A673 (cell line): ENCODE measurements at places on chromosomes 16 and 17.

- H3K4me1 ChIP-seq, result no peaks in the 10 kb centered on the region
- H3K4me3 ChIP-seq, result no peak overlapping the region
- H3K27me3 ChIP-seq, result peaks cover 70% of the 10 kb centered on the region
- DNase-seq, result peak; percentile 73
- H3K36me3 ChIP-seq, result no peaks in the 10 kb centered on the region
These were observed 7.5 kb downstream of the BTBD17 start for GRCh38 chr17:74354123-74354522.

DNA sequence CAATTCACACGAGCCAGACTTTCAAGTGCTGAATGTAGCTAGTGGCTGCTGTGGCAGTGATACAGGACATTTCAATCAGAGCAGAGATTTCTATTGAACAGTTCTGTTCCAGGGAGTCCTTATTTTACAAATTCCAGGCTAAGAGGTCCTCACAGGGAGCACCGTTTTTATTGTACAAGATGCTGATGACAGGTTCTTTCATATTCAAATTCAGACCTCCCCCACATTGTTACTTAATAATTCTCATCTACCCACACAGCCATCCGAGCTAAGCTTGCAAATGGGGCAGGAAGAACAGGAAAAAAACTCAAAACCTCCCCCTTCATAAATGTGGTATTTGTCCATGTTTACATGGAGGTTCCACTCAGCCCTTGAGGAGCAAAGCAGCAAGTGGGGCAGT is 9.8 kb downstream of the GABARAPL2 start:
- no peak overlapping the region for H3K4me3 ChIP-seq
- H3K36me3 ChIP-seq, result peaks cover 73% of the 10 kb centered on the region
- DNase-seq, result no peak
- peaks cover 3% of the 10 kb centered on the region for H3K4me1 ChIP-seq

GRCh38 chr17:44222112-44222869 is 2.8 kb upstream of the UBTF start:
- H3K27ac ChIP-seq, result no peak overlapping the region
- H3K27me3 ChIP-seq, result no peaks in the 10 kb centered on the region
- no peaks in the 10 kb centered on the region for H3K36me3 ChIP-seq
- peaks cover 7% of the 10 kb centered on the region for H3K4me1 ChIP-seq
- peak; percentile 69 for DNase-seq

GRCh38 chr17:44995436-44996001 is 27.4 kb upstream of the C1QL1 start:
- no peaks in the 10 kb centered on the region for H3K36me3 ChIP-seq
- H3K27me3 ChIP-seq, result no peaks in the 10 kb centered on the region
- peaks cover 10% of the 10 kb centered on the region for H3K4me1 ChIP-seq
- no peak for DNase-seq

DNA sequence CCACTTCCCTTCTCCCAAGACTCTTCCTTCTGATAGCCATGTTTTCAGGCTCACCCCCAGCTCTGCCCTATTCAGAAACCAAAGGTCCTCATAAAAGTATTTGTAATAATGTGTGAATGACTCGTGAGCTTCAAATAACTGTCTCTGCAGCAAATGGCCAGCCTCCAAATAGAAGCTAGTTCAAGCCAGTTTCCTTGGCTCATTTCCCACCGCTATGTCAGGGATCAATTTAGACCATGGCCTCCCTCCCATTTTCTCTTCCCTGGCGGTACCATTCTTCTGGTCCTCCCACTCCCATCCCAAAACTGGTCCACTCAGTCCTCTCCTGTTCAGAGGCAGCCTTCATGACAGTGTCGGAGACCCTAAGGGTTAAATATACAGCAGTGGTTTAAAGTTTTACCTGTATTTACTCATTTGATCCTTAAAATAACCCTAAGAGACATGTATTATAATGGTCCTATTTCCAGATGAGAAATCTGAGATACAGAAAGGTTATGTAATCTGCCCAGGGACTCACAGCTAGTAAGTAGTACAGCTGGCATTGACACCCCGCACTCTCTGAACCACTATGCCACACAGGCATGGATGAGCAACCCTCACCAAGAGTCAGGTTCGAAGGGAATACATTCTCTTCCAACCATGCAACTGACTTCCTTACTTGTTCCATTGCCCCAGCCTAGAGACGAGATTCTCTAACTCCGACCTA is 42.9 kb downstream of the GAS7 start:
- no peaks in the 10 kb centered on the region for H3K27me3 ChIP-seq
- H3K4me1 ChIP-seq, result no peaks in the 10 kb centered on the region
- no peak overlapping the region for H3K27ac ChIP-seq
- no peak for DNase-seq
- H3K36me3 ChIP-seq, result no peaks in the 10 kb centered on the region

GRCh38 chr16:47141773-47142485 is 1.8 kb downstream of the NETO2 start:
- H3K4me1 ChIP-seq, result peaks cover 4% of the 10 kb centered on the region
- DNase-seq, result peak; percentile 92
- H3K27me3 ChIP-seq, result peaks cover 15% of the 10 kb centered on the region
- H3K4me3 ChIP-seq, result peak overlapping the region; percentile 63

DNA sequence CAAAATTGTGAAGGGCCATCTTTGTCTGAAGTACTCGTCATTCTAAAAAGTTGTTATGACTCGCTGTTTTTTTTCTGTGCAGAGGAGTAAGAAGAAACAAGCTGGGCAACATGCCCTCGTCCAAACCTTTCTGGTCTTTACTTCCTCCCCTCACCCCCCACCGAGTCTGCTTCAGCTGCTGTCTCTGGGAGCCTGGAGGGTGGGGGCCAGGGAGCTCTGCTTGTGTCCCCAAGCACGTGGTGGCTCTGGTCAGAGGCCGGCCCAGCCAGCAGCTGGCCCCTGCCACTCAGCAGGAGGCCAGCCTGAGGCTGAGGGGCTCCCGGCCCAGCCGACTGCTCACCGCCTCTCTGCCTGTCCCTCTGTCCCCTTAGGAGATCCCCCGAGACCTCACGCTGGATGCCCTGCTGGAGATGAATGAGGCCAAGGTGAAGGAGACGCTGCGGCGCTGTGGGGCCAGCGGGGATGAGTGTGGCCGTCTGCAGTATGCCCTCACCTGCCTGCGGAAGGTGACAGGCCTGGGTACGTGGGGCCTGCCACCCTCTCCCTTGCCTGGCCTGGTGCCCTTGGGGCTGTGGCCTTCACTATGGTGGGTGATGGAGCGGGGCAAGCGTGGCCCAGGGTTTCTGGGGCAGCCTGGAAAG is 53.7 kb upstream of the LGALS9 start:
- H3K36me3 ChIP-seq, result no peaks in the 10 kb centered on the region
- peak overlapping the region; percentile 57 for H3K27ac ChIP-seq
- H3K4me3 ChIP-seq, result no peak overlapping the region
- peaks cover 41% of the 10 kb centered on the region for H3K4me1 ChIP-seq
- DNase-seq, result no peak

GRCh38 chr17:55692276-55692675 is 30.4 kb downstream of the TMEM100 start:
- no peak overlapping the region for H3K4me3 ChIP-seq
- peaks cover 71% of the 10 kb centered on the region for H3K4me1 ChIP-seq
- DNase-seq, result no peak
- no peaks in the 10 kb centered on the region for H3K36me3 ChIP-seq
- no peaks in the 10 kb centered on the region for H3K27me3 ChIP-seq

- no peak overlapping the region for H3K27ac ChIP-seq
- DNase-seq, result no peak
- H3K27me3 ChIP-seq, result no peaks in the 10 kb centered on the region
- H3K4me1 ChIP-seq, result no peaks in the 10 kb centered on the region
- no peaks in the 10 kb centered on the region for H3K36me3 ChIP-seq
- no peak overlapping the region for H3K4me3 ChIP-seq
These were observed 11.5 kb upstream of the IL34 start for GRCh38 chr16:70634861-70635260.

- no peak overlapping the region for H3K27ac ChIP-seq
- peaks cover 11% of the 10 kb centered on the region for H3K4me1 ChIP-seq
- H3K27me3 ChIP-seq, result no peaks in the 10 kb centered on the region
- no peak overlapping the region for H3K4me3 ChIP-seq
- no peak for DNase-seq
These were observed 32.2 kb downstream of the TK2 start for GRCh38 chr16:66517586-66518263.

DNA sequence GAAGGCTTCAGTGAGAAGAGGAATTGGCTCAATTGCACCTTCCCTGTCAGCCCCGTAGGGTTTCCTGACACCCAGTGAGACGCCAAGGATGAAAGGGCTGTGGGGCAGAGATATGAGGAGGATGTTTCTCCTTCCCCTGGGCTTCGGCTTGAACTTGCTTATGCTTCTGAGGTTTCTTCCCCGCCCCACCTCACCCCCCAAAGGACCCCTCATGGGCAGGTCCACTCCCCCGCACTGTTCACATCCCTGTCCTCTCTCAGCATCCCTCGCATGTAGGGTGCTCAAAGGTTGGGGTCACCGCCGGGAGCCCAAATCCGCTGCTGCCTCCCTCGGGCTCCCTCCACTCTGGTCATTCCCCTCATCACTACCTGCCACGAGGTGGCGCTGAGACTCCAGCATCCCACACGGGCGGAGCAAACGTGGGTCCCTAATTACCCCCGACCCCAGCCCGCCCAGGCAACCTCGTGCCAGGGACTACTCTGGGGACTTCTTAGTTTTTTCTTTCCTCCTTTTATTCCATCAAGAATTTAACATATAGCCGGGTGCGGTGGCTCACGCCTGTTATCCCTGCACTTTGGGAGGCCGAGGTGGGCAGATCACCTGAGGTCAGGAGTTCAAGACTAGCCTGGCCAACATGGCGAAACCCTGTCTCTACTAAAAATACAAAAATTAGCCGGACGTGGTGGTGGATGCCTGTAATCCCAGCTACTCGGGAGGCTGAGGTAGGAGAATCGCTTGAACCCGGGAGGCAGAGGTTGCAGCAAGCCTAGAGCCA is 3.3 kb upstream of the TRARG1 start:
- H3K4me3 ChIP-seq, result no peak overlapping the region
- peak; percentile 75 for DNase-seq
- no peaks in the 10 kb centered on the region for H3K36me3 ChIP-seq
- H3K27me3 ChIP-seq, result peaks cover 7% of the 10 kb centered on the region
- H3K27ac ChIP-seq, result no peak overlapping the region

DNA sequence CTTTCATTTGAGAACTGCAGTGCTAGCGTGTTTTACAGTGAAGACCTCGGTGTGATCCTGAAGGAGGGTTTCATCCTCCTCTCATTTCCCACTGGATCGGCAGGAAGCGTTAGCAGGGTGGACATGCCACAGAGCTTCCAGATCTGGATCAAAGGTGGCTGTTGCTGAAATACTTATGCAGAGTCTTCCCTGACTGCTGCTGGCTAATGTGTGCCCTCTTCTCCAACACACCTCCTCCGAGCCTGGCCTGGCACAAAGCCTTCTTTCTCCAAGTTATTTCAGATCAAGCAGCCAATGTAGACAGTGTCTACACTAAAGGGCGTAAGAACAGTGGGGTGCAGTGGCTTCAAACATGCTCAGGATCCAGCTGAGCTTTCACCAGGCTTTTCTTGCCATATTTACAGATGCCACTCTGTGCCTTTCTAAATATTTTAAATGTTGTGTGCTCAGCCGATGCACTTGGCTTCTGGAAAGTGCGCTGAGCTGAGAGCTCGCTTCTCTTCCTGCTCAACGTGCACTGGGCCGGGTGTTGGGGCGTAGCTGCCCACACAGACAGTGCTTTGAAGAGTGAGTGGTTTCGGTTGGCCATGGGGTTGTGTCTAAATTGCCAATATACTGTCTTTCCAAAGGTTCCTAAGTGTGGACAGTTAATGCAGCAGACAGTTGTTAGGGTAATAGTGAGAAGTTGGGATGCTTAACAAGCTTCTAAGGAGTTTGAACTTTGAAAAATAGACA is 2.1 kb downstream of the ZNF750 start:
- H3K4me1 ChIP-seq, result peaks cover 35% of the 10 kb centered on the region
- peak overlapping the region; percentile 63 for H3K27ac ChIP-seq
- H3K4me3 ChIP-seq, result no peak overlapping the region
- H3K36me3 ChIP-seq, result no peaks in the 10 kb centered on the region
- no peaks in the 10 kb centered on the region for H3K27me3 ChIP-seq

DNA sequence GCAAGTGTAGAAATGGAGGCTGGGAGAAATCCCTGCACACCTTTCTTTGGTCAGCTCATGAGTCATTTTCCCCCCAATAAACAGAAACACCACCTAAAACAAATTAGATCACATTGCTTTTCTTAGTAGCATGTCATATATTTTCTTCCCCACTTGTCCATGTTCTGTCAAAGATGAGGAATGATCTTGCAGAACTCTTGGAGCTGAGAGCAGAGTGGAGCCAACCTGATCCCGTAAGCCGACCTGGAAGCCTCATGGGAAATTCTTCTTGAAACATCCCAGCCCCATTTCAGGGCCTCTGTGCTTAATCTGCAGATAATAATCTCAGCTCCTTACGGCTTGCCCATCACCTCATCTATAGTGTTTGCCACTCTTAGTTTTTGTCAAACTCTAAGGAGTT is 284.6 kb upstream of the ELAC2 start:
- no peaks in the 10 kb centered on the region for H3K36me3 ChIP-seq
- H3K27ac ChIP-seq, result no peak overlapping the region
- DNase-seq, result no peak
- H3K4me3 ChIP-seq, result no peak overlapping the region
- H3K4me1 ChIP-seq, result no peaks in the 10 kb centered on the region
- H3K27me3 ChIP-seq, result no peaks in the 10 kb centered on the region

DNA sequence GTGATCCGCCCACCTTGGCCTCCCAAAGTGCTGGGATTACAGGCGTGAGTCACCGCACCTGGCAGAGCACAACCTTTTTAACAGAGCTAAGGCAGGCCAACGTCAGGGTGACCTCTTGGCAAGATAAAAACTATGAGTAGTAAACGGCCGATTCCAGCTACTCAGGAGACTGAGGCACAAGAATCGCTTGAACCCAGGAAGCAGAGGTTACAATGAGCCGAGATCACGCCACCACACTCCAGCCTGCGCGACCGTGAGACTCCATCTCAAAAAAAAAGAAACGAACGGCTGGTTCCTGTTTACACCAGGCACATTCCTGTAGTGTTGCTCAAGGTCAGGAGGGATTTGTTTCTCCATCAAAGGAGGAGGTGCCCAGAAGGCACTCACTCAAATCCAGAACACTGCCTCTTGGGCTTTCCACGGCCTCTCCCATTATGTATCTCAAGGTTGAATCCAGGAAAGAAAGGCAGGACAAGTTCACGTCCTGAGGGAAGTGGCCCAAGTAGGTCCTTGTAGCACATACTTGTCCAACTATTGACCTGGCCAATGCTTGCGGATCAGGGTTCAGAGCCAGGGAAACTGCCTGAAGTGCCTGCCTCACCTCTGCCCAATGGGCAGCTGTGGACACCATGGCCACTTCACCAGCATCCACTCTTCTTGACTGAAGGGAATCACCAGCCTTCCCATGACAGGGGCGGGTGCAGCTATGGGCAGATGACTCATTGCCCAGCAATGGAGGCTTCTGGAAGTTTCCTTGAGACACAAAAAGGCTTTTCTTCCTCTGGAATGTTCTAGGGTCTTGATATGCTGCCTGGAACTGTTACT is 13.5 kb downstream of the KNOP1 start:
- peaks cover 63% of the 10 kb centered on the region for H3K36me3 ChIP-seq
- H3K27ac ChIP-seq, result no peak overlapping the region
- H3K4me3 ChIP-seq, result no peak overlapping the region
- H3K27me3 ChIP-seq, result no peaks in the 10 kb centered on the region
